ENCODE measurements at places on chromosomes 7 and 10.

- no peak for DNase-seq
These were observed 34.9 kb downstream of the CHST15 start for GRCh38 chr10:124058346-124059003.

DNA sequence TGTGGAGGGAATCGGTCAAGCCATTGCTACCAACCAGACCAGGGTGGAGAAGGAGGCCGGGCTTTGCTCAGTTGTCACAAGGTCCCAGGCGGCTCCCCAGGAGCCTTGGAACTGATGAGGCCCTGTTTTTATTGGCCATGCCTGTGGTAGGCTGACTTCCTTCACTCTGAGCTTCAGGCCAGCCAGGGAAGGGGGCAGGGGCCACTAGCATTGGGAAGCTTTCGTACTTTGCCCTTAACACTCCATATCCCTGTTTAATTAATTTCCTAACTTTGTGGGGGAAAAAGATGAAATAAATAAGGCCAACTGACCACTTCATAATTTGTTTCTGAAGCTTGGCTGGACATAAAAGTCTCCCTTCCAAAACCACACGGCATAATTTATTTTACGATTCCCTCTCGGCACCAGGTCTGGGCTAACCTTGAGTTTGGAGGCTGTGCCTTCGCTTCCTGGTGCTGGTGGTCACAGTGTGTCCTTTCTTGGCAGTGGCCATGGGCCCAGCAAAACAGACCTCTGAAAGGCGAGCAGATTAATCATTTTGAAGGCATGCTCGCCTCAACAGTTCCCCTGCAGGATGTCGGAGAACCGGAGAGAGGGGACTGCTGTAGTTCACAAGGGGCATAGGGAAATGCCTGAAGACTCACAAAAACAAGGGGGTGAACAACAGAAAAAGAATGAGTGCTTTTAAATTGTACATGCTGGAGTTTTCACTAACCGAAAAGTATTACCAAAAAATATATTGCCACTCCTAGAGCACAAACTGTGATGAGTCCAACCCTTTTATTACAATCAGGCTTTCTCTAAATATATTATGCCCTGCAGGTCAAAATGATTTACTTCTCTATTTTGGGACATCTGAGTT is 966.0 kb downstream of the LRMDA start:
- no peak for DNase-seq

DNA sequence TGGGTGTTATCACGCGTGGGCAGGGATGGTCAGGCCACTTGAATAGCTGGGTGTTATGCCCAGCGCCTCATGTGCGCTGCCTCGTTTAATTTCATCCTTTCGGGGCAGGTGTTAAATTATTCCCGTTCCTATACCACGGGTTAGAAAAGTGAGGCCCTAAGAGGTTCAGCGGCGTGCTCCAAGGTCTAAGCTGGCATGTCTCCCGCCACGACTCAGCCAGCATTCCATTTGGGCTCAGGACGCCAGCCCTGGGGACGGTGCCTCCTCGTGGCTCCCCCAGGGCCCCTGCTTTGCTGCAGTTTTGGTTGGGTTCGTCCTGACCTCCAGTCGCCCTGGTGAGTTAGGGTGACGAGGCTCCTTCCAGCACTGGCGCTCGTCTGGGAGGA is 124.5 kb downstream of the TRRAP start:
- DNase-seq, result no peak

- DNase-seq, result no peak
These were observed 3.9 kb upstream of the ATP6V0E2 start for GRCh38 chr7:149869867-149870266.

- DNase-seq, result no peak
These were observed 5.2 kb downstream of the TACR2 start for GRCh38 chr10:69411476-69411875.

- no peak for DNase-seq
These were observed 160.9 kb downstream of the REEP3 start for GRCh38 chr10:63681993-63682697.

DNA sequence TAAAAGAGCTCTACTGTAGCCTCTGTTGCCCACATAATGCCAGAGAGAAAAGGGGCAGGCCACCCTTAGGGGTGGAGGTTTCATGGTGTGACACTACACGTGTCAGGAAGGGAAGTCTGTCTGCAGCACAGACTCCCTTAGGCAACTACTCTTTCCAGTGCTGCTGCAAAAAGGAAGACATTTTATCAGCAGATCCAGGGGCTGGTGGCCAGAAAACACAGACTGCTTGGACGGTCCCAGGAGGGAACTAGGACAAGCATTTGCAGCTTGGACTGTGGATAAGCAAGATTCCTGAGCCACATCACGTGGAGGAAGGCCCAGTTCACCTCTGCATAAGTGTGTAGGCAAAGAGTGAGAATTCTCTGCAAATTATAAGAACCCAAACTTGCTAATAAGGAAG is 220.8 kb downstream of the FANK1 start:
- no peak for DNase-seq

GRCh38 chr7:146090023-146090645 is 26.5 kb upstream of the CNTNAP2 start:
- no peak for DNase-seq

DNA sequence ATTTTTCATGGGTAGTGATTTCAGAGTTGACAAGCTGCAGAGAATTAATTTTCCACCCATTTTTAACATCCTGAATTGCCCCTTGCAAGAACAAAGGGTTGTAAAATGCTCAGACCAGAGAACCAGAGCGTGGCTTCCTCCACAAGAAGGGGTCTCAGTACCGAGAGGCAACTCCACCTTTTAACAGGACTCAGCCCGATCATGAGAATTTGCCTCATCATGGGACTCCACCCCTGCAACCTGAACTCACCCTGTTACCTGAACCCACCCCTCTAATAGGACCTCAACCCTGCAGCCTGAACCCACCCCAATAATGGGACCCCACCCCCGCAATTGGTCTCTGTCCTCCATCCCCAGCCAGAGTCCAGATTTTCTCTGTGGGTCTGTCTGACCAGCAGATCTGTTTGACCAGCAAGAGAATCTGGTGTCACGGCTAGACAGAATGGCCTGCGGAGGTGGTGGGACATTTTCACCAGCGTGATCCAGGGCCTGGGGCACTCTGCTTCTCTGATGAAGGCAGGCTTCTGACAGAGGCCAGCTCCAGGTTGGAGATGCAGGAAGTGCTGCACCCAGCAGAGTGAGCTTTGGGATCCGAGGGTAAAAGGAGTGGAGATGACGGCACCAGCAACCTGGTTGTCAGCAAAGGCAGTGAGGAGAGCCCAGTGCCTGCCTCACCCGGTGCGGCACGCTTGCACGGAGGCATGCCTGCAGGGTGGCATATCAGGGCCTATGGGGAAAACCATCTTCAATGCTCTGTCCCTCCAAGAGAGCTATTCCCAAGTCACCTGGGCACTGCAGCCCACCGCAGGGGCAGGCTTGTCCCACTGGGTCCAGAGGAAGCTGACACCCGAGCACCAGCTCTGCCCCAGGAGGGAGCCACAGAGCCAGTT is 136.6 kb downstream of the TCERG1L start:
- no peak for DNase-seq

DNA sequence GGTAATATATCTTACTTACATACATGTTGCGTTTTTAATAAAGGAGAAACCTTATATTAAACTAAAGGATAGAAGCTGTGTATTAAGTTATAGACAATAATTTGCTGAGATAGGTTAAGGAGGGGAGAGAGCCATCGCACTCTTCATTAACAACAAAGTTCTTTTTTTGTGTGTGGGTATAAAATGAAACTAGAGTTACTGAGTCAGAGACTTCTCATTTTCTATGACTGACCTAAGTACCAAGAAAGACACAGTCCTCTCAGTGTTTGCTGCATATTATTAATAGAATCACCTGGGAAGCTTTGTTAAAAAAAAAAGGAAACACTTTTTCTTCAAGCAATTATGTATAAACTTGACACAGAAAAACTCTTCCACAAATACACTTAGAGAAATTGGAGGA is 31.4 kb downstream of the FEZF1 start:
- DNase-seq, result no peak

GRCh38 chr7:124106575-124106974 is 73.7 kb upstream of the TMEM229A start:
- no peak for DNase-seq

DNA sequence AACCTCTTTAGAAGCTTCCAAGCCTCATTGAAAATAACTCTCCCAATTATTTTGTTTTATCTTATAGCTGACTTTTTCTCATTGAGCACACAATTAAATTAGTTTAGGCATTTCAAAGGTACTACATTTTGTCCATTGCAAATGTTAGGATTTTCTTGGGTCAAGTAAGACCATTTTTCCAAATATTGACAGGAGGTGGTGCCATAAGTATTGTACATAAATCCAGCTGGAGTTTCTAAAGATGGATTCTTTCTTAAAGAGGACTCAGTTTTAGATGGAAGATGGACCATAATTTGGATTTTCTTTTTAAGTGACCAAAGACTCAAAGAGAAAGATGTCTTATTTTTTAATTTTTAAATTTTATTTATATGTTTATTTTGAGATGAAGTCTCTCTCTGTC is 12.3 kb upstream of the OPN4 start:
- no peak for DNase-seq

- DNase-seq, result no peak
These were observed 232.5 kb upstream of the MDFIC start for GRCh38 chr7:114689406-114689805.

DNA sequence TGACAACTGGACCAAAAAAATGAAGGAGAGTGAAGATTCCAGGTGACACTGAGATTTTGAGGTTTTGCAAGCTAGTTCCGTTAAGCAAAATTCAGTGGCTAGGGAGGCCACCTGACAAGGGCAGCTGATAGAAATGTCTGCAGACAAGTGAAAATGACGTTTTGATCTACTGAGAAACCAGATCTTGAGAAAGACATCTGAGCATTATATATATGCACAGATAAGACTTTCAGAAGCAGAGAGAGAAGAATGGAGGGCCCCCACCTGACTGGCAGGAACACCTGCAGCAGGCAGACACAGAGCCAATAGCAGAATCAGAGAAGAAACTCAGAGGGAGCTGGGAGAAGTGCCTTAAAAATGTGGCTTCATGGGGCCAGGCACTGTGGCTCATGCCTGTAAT is 76.1 kb upstream of the LRGUK start:
- no peak for DNase-seq

DNA sequence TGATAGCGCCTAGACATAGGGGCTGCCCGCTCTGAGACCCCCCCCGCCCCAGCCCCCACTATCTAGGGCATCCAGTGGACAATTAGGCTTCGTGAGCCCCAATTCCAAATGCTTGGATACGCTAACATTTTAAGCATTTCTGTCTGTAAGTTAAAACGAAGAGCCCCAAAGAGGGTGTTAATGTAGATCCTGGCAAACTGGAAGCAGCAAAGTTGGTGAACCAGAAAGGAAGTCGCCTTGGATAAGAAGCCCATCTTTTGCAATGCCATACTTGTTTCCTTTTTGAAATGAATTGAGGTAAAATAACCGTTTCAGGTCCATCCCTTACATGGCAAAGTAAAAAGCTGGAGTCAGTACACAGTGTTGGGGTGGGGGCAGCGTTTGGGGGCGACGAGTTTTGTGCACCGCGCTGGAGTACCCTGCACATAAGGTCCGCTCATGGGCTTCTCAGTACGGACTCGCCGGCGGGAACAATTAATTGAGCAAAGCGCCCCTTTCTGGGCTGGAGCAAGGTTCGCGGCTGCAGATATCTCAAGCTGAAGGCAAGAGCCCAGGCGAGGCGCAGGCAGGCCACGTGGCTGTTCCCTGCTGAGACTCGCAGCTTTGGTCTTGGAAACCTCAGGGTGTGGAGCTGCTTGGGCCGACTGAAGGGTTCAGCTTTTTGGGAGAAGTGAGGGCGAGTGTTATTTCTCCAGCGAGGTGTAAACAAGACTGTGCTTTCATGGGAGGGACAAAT is 1.4 kb upstream of the TWIST1 start:
- DNase-seq, result no peak

DNA sequence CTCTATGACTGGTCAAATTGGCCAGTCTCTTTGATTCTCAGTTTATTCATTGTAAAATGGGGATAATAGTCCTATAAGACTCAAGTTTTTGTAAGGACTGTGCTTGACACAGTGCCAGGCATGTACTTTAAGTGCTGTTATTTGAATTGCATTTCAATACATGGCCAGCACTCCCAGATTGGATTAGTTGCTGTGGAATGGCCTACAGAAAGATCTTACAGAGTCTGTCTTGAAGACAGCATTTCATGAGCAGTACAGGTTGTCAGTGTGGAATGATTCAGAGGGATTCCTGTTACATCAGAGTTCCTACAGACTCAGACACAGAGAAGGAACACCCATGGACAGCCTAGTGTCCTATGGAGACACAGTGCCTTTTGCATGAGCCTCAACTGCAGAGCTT is 238.1 kb upstream of the BMPER start:
- no peak for DNase-seq

- no peak for DNase-seq
These were observed 530.2 kb downstream of the PTPRN2 start for GRCh38 chr7:158057446-158057845.

GRCh38 chr10:7773845-7774801 is 13.7 kb downstream of the KIN start:
- no peak for DNase-seq

DNA sequence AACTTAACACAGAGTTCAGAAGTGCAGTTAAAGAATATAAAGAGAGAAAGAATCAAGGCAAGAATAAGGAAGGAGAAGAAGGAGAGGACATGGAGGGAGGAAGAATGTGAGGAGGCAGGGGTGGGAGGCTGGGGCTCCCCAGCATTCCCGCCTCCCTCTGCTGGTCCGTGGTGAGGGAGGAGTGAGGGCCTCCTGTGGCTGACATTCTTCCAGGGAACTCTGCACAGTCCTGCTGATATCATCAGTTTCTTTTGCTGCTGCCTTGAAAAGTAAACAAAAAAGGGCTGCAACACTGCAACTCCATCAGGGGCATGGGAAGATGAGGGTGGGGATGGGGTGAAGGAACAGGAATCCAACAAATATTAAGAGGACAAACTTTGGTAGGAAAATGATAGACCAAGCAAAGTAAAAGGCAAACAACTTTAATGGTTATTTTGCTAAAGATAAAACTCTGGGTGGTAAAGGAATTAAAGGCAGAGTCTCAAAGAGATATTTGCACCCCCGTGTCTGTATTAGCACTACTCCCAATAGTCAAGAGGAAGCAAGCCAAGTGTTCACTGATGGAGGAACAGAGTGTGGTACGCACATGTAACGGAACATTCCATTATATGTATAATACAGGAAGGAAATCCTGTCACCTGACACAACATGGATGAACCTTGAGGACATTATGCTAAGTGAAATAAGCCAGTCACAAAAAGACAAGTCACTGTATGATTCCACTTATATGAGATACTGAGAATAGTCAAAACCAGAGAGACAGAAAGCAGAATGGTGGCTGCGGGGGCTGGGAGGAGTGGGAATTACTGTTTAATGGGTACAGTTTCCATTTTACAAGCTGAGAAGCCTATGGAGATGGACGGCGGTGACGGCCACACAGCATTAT is 8.0 kb upstream of the SPOCK2 start:
- no peak for DNase-seq
